Activated T-cell treated with anti-CD3 and anti-CD28 coated beads, Interleukin-2, amount 50 U/mL, for 4 hours (primary cell): ENCODE measurements at places on chromosomes 2 and 18. TPM values are rescaled to one million over a fixed set of nuclear protein-coding genes. Genes with fewer than 3 reads are reported as not detected.

Gene REV1
- 23.1 TPM for total RNA-seq

Gene ABCG8
- 0.05 TPM for total RNA-seq

Gene EDAR
- 0.05 TPM for total RNA-seq

Gene LYG2
- not detected for total RNA-seq

Gene PER2
- 25.4 TPM for total RNA-seq

Gene SLC14A1
- total RNA-seq, result not detected

Gene TRAPPC12
- total RNA-seq, result 84.5 TPM

Gene ALMS1
- total RNA-seq, result 14.6 TPM

Gene IL36B
- not detected for total RNA-seq

Gene THSD7B
- total RNA-seq, result not detected

Gene TLX2
- total RNA-seq, result not detected

Gene DNAJC5G
- not detected for total RNA-seq
